HepG2 (cell line): ENCODE measurements at places on chromosomes 5 and 9. TPM values are rescaled to one million over a fixed set of nuclear protein-coding genes. Genes with fewer than 3 reads are reported as not detected.

The PDE8B gene
- 0.07 and 0.16 TPM in 2 replicates for polyA plus RNA-seq

The MSX2 gene
- not detected in 2 replicates for polyA plus RNA-seq

The INSL4 gene
- polyA plus RNA-seq = not detected in 2 replicates

The SNAPC3 gene
- 20.8 and 26.0 TPM in 2 replicates for polyA plus RNA-seq

The SLC6A18 gene
- polyA plus RNA-seq = not detected in 2 replicates

The BRD9 gene
- polyA plus RNA-seq = 5.2 and 6.3 TPM in 2 replicates

The PCDHA1 gene
- polyA plus RNA-seq = not detected in 2 replicates

The SH3TC2 gene
- 0.27 and 0.34 TPM in 2 replicates for polyA plus RNA-seq

The SPATA31A3 gene
- polyA plus RNA-seq = not detected in 2 replicates

The EXOSC2 gene
- polyA plus RNA-seq = 24.9 and 27.5 TPM in 2 replicates

The SLC6A7 gene
- polyA plus RNA-seq = not detected in 2 replicates

The DMRT3 gene
- polyA plus RNA-seq = not detected in 2 replicates

The FBXO38 gene
- 23.7 and 24.8 TPM in 2 replicates for polyA plus RNA-seq

The KLHL9 gene
- 8.1 and 8.7 TPM in 2 replicates for polyA plus RNA-seq

The PCDHB9 gene
- polyA plus RNA-seq = 0.17 and 0.33 TPM in 2 replicates
